ENCODE measurements at places on chromosomes 5 and 9. TPM values are rescaled to one million over a fixed set of nuclear protein-coding genes. Genes with fewer than 3 reads are reported as not detected.
A peak's percentile ranks its signal among the peaks of the same experiment; 100 is the strongest.

The MARCOL gene
- total RNA-seq: not detected

The SVEP1 gene
- total RNA-seq: 5.7 TPM

DNA sequence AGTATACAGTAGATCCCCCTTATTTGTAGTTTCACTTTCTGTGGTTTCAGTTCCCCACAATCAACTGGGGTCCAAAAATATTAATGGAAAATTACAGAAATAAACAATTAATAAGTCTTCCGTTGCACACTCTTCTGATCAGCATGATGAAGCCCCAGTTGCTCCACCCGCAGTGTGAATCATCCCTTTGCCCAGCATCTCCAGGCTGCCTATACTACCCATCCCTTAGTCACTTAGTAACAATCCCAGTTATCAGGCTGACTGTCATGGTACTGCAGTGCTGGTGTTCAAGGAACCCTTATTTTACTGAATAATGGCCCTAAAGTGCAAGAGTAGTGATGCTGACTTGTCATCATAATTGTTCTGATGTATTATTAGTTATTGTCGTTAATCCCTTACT lies 28.9 kb downstream of the SHC3 start:
- no peak for DNase-seq

- DNase-seq: no peak
These were observed 221.6 kb downstream of the MAT2B start for GRCh38 chr5:163727028-163727427.

The LCNL1 gene
- total RNA-seq: 18.3 TPM

DNA sequence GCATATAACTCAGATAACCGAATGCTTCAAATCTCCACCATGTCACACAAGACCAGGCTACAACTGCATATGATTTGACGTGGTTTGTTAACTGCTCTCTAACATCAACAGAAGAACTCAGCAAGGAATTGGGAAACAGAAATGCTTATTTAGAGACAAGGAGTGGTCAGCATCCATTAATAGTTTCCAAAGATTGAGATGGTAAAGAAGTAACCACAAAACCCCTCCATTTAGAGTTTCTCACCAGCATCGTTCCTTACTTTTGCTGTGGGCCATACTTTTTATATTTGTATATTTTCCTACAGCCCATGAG lies 25.2 kb downstream of the DPYSL3 start:
- no peak for DNase-seq

GRCh38 chr5:103708601-103709000 lies 146.0 kb upstream of the NUDT12 start:
- DNase-seq: no peak

The HEMGN gene
- total RNA-seq: not detected

DNA sequence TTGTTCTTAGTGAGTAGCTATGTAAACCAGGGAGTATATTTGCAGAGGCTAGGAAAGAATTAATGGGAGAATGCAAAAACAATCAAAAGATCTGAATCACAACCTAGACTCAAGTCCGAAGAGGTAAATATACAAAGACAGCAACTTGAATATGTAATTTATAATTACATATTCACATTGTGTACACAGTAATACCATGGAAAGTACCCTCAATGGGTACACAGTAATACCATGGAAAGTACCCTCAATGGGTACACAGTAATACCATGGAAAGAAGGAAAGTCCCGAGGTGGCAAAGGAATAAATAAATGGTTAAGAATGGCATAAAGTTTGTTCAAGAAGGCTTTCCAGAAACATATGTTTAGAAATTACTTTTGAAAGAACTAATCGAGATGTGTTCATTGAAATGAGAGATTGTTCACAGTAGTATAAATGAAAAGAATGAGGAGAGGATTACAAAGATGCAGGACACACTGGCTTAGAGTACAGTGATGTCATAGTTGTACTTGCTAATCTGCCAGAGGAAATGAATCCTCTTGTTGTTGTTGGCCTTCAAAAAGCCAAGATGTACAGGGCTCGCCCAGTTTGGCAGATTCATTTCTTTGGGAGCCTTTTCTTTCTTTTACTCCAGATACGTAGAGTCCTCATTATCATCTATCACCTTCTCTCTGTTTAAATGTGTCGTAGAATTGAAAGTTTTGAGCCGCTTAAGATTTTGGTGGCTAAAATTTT lies 116.0 kb downstream of the UNC13B start:
- no peak for DNase-seq

- peak; percentile 50 for DNase-seq
These were observed 113.9 kb downstream of the SUSD1 start for GRCh38 chr9:112061152-112061740.

DNA sequence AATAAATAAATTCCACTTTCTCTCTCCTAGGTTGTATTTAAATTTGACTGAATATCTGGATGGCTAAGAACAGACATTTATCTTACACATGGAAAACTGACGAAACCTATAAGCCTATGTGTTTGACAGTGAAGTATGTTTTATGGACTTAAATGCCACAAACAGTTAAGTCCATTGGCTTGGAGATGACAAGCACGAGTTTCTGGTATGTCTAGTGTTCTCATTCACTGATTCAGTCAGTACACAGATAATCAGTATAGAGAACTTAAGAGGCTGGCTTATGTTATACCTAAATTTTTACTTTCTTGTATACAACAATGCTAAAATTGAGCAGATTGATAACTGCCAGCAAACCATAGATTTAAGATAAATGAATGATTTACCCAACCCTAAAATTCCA lies 38.9 kb downstream of the SNAPC3 start:
- no peak for DNase-seq

GRCh38 chr5:109399092-109399759 lies 10.5 kb downstream of the PJA2 start:
- no peak for DNase-seq

The CERCAM gene
- 7.0 TPM for total RNA-seq

The RELL2 gene
- total RNA-seq: 0.55 TPM

The CDKN2B gene
- 1.8 TPM for total RNA-seq

DNA sequence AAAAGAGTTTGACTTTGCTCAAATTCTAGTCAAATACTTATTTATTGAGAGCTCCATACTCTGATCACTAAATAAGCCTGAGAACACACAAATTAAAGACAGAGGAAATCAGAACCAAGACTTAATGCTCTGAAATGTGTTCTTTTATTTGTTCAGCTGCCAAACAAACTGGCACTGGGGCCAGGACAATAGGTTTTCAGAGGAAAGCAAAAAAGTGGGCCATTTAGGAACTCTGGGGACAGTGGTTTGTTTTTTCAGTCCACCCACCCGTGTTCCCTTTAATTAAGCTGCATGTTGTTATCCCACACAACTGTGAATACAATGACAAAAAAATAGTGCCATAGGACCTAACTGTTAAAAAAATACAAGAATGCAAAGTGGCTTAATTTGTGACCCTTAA lies 95.4 kb upstream of the RETREG1 start:
- DNase-seq: no peak
